Stimulated activated CD8-positive, alpha-beta memory T cell treated with anti-CD3 and anti-CD28 coated beads, Interleukin-4, amount 100 ng/mL, for 1 hour (primary cell): ENCODE measurements at places on chromosomes 3 and 15.

- DNase-seq, result no peak
Observed at GRCh38 chr3:111070772-111071256, 802 bp upstream of the NECTIN3 start.

DNA sequence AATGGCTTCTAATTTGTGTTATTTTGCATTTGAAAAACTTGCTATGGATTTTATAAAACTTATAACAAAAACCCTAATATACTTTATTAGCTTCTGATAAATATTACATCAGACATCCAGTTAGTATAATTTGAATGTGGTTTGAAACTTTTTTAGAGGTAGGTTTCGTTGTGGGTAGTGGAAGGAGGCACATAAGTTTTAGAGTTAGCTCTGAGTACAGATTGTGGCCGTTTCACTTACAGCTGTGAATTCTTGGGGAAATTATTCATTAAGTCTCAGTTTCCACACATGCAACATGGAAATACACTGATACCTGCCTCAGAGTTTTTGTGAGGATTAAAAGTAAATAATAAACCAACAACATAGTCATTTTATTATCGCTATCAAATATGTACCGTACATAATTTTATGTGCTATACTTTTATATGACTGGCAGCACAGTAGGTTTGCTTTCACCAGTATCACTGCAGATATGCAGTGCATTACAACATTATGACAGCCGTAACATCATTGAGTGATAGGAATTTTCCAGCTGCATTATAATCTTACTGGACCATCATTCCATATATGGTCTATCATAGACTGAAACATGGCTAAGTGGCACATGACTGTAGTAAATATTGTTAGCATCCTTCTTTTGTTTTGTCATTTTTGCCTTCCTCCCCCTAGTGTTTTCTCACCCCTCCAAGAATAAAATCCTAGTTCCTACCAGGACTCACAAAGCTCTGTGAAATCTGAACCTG, 175.6 kb downstream of the AKAP13 start:
- no peak for DNase-seq

DNA sequence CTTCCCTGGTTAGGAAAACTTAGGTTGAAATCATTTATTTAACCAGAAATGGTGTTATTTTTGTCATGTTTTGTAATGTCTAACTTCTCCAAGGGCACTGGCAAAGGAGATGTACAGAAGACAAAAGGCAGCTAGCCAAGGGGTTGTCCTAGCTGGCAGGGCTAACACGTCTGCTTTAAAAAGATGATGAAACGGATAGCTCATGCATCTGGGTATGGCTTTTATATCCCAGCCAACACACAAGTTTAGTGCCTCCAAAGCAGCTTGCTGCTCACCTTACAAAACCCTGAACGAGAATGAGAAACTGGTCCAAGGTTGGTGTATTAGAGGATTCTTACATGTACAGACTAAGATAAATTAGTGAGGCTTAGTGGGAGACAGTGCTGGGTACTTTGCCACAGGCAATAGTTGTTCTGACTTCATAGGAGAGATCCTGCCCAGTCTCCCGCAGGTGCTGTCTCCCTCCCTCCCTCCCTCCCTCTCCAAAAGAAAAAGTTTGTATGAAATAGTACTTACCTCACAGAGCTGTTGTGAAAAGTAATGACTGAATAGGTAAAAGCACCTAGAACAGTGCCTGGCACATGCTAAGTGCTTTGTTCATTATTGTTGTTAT, 47.8 kb downstream of the KCNMB2 start:
- no peak for DNase-seq

DNA sequence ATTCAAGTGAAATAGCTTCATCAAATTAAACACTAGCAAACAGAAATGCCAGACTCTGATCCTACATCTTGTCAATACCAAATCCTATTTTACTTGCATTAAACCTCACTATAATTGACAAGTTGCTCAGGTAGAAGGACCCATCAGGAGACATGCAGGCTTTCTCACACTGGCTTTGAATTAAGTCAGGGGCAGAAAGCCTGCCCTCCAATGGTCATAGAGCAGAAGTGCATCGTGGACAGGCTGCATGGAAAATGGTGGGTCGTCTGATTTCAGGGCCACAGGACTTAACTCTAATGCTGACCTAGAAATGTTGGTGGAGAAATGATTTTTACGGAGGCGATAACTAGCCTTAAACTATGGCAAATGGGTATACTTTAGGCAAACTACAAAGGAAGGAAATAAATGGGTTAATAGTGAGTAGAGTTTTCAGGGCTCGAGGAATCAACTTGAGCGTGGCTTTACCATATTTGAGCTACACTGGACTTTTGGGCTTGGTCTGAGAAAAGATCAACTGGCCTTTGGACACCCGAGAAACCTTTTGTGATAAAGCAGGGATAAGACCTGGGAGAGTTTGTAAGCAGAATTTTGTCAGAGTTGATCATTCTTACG, 283.9 kb downstream of the GRM7 start:
- no peak for DNase-seq

DNA sequence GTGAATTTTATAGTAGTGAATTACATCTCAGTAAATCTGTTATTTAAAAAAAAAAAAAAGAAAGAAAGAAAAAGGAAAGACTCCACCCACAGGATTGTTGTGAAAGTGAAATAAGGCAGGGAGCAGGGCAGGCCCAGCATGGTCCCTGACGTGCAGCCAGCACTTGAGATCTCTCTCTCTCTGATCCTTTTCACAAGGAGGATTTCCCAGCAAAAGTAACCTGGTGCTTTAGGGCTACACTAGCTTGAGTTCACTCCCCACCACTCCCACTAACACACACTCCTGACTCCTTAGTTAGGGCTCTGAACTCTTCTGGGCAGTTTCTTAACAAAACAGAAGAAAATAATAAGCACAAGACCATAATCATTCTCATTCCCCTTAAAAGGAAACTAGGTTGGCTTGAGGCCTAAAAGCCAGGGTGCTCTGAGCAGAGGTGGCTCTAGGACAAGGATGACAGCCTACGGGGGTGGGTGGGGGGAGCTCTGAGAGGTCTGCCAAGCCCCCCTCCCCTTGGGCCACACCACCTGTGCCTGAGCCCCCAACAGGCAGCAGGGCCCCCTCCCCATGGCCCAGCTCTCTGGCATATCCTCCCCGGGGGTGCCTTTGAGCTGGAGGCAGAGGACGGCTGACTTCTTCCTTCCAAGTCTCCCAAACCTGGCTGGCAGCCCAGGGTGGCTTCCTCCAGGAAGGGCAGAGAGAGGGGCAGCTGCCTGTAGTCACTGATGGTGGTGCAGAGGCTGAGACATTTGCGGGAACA, 856 bp downstream of the TMEM40 start:
- no peak for DNase-seq

- no peak for DNase-seq
Observed at GRCh38 chr15:63258658-63259057, 18.7 kb upstream of the APH1B start.

DNA sequence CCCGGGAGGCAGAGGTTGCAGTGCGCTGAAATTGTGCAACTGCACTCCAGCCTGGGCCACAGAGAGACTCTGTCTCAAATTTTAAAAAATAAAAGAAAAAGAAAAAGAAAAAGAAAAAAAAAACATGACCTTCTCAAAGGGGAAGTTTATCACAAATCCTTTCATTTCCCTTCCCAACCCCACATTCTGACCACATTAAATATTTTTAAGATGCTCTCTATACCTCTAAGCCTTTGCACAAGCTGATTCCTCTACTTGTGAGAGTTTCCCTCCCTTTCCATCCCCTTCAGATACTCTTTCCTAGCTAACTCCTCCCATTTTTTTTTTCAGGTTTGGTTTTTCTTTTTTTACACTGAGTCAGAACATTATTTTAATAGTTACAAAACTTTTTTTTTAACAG, 4.0 kb downstream of the HIGD1A start:
- DNase-seq, result no peak

GRCh38 chr3:11530153-11530721, 113.5 kb downstream of the VGLL4 start:
- no peak for DNase-seq

DNA sequence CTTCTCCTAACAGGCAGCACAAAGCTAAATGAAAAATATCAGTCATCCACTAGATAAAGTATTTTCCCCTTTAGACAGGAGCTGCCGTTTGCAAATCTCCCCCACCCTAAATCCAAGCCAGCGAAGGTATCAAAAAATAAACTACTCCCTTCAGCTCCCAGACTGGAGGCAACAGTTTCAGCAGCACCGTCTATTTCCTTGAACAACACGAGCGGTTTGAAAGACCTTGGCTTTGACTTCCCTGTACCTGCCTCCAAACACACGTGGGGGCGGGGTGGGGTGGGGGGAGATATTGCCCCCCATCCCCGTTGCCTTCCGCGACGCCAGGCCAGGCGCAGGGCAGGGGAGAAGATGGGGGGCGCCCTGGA, 832 bp upstream of the CACNA1D start:
- DNase-seq, result no peak
